ENCODE measurements at places on chromosomes 4 and X.

GRCh38 chr4:145781351-145781750 lies 101.4 kb downstream of the C4orf51 start:
- no peak for DNase-seq

GRCh38 chr4:6538575-6538974 lies 36.4 kb upstream of the MAN2B2 start:
- no peak for DNase-seq

DNA sequence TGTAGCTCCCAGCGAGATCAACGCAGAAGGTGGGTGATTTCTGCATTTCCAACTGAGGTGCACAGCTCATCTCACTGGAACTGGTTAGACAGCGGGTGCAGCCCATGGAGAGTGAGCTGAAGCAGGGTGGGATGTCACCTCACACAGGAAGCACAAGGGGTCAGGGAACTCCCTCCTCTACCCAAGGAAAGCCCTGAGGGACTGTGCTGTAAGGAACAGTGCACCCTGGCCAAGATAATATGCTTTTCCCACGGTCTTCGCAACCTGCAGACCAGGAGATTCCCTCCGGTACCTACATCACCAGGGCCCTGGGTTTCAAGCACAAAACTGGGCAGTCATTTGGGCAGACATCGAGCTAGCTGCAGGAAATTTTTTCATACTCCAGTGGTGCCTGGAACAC lies 216.4 kb upstream of the TET2 start:
- DNase-seq = no peak

DNA sequence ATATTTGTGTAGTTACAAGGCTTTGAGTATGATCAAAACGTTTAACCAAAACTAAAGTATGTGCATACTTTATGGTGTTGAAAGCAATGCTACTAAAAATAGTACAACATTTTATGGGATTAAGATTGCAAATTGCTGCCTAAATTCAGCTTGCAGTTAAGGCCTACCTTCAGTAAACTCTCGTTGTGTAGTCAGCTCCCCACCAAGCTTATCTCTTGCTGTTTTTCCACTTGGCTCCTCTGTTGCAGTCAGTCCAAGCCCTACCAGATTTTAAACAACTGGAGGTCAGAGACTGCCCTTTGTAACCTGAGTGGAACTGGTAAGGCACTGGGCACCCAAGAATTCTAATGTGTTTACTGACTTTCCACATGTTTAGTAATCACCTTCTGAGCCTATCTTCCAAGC lies 25.7 kb downstream of the AFF1 start:
- DNase-seq = no peak

DNA sequence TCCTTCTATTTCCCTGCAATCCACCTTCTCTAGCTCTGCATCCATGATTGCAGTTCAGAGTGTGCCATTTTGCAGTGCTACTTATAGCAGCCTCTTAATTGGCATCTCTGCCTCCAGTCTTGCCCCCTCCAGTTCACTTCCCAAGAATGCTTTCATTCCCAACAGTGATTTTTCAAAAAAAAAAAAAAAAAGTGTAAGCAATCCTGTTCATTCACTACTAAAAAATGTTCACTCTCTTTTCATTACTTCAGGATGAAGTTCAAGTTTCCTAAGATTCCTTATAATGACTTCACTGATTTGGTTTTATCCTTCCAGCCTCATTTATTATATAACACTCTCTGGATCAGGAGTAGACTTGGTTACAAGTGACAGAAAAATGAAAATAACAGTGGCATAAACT lies 124.7 kb upstream of the LNX1 start:
- DNase-seq = no peak
